Activated B cell treated with CpG ODN at 0.5 μM for 24 hours (primary cell): ENCODE measurements at places on chromosomes 6 and 20. TPM values are rescaled to one million over a fixed set of nuclear protein-coding genes. Genes with fewer than 3 reads are reported as not detected.

- no peak for DNase-seq
These were observed 4.8 kb upstream of the TRIM40 start for GRCh38 chr6:30130887-30131862.

- DNase-seq, result no peak
These were observed 30.6 kb downstream of the SIRPD start for GRCh38 chr20:1526896-1527295.

GRCh38 chr20:5570452-5570851 is 179.7 kb upstream of the SHLD1 start:
- no peak for DNase-seq

DNA sequence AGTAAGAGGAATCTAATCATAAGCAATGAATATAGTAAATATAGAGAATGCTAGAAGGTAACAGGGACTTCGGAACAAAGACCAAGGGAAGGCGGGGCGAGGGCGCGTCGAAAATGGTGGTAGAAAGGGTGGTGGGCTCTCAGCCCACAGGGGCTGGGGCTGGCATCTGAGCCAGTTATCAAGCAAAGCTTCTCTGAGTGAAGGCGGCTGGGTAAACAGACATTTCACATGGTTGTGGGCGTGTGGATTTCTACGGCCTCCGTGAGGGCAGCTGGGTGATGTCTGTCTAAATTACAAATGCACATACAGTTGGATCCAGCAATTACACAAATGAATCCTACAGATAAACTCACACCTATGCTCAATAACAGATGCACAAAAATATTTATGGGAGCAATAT is 56.6 kb downstream of the TOX2 start:
- no peak for DNase-seq

Gene PDCD2
- total RNA-seq, result 88.4 and 90.8 TPM in 2 replicates

Gene NKX2-4
- not detected in 2 replicates for total RNA-seq

Gene UBE2C
- total RNA-seq, result 2.4 and 3.3 TPM in 2 replicates

Gene MAFB
- total RNA-seq, result 0.61 and 1.1 TPM in 2 replicates

Gene RSPH9
- total RNA-seq, result 0.17 TPM in 1 of 2 replicates, not detected in the other

Gene BHLHE23
- not detected in 2 replicates for total RNA-seq

Gene SGK2
- total RNA-seq, result 0.73 and 1.1 TPM in 2 replicates
